ENCODE measurements at places on chromosomes 2 and 18. TPM values are rescaled to one million over a fixed set of nuclear protein-coding genes. Genes with fewer than 3 reads are reported as not detected.

DNA sequence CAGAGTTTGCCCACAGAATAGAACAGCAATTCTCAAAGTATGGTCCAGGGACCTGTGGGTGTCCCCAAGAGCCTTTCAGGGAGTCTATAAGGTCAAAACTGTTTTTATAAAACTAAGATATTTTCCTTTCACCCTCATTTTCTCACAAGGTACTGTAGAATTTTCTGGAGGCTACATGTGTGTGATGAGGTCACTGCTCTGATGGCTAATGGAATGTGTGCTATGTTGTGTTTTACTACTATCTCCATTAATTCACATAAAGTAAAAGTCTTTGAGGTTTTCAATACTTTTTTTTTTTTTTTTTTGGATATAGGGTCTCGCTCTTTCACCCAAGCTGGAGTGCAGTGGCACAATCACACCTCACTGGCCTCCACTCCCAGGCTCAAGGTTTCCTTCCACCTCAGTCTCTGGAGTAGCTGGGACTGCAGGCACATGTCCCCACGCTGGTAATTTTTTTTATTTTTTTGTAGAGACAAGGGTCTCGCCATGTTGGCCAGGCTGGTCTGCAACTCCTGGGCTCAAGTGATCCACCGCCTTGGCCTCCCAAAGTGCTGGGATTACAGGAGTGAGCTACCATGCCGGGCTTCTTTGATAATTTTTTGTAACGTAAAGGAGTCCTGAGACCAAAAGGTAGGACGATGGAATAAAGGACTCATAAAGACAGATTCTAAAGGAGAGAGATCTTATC, 1.8 kb downstream of the TRABD2A start:
- DNase-seq = no peak

SESTD1 gene
- 24.5 TPM for total RNA-seq

DNA sequence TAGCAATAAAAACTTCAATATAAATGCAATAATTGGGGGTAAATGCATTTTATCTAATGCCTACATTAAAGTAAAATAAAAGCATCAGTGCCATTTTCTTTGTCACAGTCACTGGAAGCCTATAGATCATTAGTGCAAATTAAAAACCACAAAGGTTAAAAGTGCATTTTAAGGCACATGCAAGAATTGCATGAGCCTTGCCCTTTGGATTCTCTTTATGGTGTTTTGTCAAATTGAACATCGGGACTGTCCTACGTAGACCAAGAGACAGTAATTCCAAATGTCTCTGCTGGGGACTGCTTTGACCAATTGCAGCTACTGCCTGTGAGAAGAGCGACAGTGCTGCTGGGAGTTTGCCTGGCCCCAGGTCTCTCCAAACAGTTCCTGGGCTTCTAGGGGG, 130.3 kb upstream of the SATB2 start:
- DNase-seq = no peak

DNA sequence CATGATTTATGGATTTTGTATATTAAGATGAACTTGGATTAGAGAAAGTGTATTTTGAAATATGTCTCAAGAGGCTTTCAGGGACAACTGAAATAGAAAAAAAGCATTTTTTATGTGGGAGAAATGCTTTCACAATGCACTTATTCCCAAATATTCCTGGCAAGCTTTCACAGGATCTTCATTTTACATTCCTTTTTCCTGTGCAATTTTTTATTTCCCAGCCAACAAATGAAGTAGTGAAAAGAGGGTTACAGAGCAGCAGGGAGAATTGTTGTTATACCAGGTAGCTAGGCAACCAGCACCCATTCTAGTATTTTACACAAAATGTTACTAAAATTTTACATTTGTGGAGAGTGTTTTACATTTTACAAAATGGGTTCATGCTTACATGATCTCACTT, 167.0 kb upstream of the RPRM start:
- no peak for DNase-seq

- no peak for DNase-seq
Observed at GRCh38 chr18:6281874-6282273, 132.8 kb downstream of the L3MBTL4 start.

DNA sequence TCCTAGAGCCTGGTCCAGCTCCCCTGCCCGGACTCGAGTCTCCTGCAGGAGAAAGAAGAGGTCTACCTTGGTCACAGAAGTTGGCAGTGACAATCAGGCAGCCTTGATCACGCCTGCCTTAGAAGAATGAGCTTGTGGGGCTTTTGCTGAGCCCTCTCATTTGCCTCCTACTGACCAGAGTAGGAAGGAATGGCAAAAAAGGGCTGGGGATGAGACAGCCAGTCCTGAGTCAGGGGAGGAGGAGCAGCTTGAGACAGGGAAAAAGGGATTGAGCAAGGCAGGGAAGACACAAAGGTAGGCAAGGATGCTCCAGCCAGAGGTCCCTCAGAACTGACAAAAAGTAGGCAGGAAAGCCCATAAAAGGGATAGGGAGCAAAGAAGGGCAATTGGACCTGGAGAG, 6.0 kb downstream of the WDR54 start:
- DNase-seq = no peak

GRCh38 chr2:75516378-75517360, 44.1 kb downstream of the EVA1A start:
- no peak for DNase-seq

WDR43 gene
- total RNA-seq = 155 TPM

SULT1C2 gene
- not detected for total RNA-seq

VAMP5 gene
- total RNA-seq = not detected

UGT1A4 gene
- total RNA-seq = not detected

GRCh38 chr18:48934415-48934722, 16.4 kb downstream of the SMAD7 start:
- no peak for DNase-seq

DNA sequence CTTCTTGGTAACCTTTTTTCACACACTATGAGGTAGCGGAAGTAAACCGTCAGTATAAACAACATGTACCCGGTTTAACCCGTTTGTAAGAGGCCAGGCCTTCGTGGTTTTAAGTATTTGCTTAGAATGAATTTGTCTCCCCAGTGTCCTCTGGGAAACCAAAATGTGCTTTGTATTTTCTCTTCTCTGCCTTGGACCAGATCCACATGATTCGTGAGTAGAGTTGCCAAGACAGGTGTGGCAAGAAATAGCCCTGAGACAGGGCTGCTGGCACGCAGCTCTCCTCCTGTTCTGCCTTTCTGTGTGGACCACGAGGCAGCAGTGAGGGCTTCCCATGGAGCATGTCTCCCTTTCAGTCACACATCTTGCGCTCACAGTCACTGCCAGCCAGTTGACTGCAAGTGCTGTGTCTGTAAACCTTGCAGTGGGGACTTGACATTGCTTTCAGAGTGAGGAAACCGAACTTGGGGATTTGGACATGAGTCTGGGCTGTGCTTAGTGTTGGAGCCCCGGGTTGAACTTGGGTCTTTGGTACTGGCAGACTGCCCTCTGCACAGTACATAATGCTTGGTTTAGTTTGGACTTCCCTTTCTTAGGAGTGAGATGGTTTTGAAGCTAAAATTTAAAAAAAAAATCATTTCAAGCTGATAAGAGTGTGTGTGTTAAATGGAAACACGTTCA, 19.1 kb downstream of the BCL2L11 start:
- peak; percentile 58 for DNase-seq
